ENCODE measurements at places on chromosomes 1 and 21.

DNA sequence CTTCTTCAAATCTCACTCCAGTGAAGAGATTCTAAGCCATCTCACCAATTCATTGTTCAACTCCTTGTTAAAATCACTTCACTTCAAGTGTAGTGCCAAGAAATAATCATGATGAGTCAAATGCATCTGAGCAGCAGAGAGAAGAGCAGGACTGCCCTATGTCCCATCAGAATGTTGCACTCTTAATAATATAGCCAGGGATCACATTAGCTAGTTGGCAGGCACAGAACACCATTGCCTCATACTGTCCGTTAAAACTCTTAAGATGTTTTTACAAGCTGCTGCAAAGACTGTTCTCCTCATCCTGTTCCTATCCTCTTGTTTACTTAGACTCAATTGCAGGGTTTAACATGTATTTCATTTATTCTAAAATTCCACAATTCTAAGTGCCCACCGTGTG, 432.9 kb downstream of the PLPP3 start:
- DNase-seq: no peak

DNA sequence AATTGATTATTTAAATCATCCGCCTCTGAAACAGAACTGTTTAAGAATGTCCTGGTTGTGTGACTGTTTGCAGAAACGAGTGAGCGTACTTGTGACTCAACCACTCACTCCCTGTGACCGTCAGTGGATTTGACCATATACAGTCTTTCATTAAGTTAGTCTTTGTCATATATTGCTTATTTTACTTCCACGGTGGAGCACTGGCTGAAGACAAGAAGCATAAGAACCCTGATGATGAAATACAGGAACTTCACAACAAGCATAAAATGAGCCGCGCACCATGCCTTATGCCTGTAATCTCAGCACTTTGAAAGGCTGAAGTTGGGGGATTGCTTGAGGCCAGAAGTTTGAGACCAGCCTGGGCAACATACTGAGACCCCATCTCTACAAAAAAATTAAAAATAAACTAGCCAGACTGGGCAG, 194.0 kb downstream of the TOMM20 start:
- no peak for DNase-seq

GRCh38 chr1:53536606-53537005, 77.4 kb downstream of the DMRTB1 start:
- DNase-seq: no peak

- DNase-seq: peak; percentile 32
Observed at GRCh38 chr1:169091480-169091941, 15.0 kb upstream of the ATP1B1 start.

- no peak for DNase-seq
Observed at GRCh38 chr1:110690709-110691365, 16.1 kb upstream of the KCNA3 start.

DNA sequence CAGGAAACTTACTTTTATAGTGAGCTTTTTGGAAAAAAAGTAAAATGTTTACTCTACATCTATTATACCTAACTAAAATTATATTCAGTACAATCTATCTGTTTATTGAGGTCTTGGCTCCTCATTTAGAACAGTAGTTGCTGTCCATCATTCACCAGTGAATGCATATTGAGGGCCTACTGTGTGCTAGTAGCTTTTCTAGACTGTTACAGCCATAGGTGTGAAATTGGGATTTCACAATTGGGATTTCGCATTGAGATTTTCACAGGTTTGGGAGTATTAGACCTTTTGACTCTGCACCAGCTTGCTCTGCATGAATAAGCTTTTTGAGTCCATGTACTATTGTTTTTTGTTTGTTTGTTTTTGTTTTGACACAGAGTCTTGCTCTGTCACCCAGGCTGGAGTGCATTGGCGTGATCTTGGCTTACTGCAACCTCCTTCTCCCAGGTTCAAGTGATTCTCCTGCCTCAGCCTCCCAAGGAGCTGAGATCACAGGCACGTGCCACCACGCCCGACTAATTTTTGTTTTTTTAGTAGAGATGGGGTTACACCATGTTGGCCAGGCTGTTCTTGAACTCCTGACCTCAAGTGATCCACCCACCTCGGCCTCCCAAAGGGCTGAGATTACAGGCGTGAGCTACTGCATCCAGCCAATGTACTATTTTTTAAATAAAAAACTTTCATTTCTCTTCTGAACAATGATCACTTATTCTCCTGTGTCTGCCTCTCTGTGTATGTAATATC, 47.2 kb upstream of the ERRFI1 start:
- DNase-seq: no peak

DNA sequence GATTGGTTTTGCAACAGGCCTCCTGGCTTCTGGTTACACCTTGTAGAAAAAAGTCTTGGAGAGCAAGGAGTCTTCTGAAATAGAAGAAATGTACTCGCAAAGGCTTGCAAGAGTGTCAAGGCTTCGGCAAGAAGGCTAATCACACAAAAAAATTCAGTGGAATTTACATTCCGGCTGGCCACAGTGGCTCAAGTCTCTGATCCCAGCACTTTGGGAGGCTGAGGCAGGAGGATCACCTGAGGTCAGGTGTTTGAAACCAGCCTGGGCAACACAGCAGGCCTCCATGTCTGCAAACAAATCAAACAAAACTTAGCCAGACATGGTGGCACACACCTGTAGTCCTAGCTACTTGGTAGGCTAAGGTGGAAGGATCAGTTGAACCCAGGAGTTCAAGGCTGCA, 7.7 kb upstream of the DOP1B start:
- DNase-seq: no peak

DNA sequence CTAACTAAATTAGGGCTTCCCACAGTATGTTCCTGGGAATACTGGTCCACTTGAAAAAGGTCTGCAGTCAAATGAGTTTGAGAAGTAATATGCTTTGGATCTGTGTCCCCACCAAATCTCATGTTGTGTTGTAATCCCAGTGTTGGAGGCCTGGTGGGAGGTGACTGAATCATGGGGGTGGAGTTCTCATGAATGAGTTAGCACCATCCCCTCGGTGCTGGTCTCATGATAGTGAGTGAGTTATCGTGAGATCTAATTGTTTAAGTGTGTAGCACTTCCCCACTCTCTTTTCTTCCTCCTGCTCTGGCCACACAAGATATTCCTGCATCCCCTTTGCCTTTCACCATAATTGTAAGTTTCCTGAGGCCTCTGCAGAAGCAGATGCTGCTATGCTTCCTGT, 16.9 kb upstream of the DMRTB1 start:
- DNase-seq: no peak

- no peak for DNase-seq
Observed at GRCh38 chr1:61141288-61142042, 59.1 kb downstream of the NFIA start.

GRCh38 chr1:156194300-156194652, 372 bp downstream of the SLC25A44 start:
- no peak for DNase-seq

DNA sequence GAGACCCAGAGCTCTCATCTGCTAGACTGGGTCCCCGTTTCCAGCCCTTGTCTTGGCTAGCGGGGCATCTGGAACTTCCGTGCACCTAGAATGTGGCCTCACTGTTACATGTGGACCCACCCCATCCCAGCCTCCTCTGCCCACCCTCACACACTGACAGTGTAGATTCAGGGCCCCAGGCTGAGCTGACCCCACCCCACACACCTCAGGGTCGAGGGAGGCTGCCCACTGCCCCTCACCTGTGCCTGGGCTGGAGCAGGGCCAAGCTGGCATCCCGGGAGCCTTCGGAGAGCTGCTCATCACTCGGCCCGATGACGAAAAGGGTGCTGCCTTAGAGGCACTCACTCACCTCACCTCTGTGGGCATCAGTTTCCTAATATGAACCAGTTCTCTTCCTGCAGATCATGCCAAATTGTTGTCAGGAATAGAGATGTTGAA, 11.1 kb downstream of the ACOT11 start:
- no peak for DNase-seq

GRCh38 chr1:94305704-94306103, 68.3 kb upstream of the ARHGAP29 start:
- no peak for DNase-seq

- no peak for DNase-seq
Observed at GRCh38 chr1:110639724-110640386, 33.7 kb upstream of the KCNA2 start.

- no peak for DNase-seq
Observed at GRCh38 chr1:12368646-12369045, 138.8 kb downstream of the VPS13D start.

- DNase-seq: no peak
Observed at GRCh38 chr1:160753594-160753993, 14.5 kb downstream of the SLAMF7 start.

DNA sequence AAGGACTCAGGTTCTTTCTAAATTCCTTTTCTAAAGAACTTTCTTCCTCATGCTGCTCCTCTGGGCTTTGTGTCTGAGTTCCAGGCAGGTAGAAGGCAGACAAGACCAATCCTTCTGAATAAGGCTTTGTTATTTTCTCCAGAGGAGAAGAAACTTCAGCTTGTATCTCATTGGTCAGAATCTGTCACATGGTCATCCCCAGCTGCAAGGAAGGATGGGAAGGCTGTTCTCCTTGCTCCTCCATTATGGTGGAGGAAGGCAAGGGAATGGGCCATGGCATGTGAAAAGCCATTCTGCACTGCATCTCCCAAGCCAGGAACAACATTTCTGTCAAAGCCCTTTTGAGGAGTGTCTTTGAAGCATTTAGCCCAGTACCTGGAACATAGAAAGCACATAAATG, 50.6 kb upstream of the NTPCR start:
- no peak for DNase-seq

DNA sequence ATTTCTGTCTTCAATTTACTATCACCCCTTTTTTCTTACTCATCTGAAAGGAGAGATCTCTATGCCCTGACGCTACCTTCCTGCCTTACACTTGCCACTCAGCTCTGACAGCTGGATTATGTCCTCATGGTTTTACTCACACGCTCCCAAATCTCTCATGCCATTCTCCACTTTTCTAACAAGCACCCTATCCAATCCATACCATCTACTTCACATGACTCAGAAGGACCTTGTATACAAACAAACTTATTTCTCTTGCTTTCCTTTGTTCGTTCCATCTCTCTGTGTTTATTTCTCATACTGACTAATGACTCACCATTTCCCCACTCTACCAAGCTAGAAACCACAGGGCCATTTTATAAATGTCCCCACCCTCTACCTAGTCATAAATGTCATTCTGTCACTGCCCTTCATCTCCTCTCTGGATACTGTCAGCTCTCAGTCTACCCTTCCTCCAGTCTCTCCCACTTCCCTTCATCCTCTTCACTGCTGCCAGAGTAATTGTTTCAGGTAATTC, 87.3 kb downstream of the USP24 start:
- no peak for DNase-seq

GRCh38 chr1:31373056-31373896, at the start of gene FABP3:
Gene FABP3 (minus strand): TSS chr1:31373076. CDS start chr1:31373014, 62 bp downstream.
- DNase-seq: peak; percentile 76

GRCh38 chr21:41437729-41438128, 11.7 kb downstream of the MX1 start:
- no peak for DNase-seq

DNA sequence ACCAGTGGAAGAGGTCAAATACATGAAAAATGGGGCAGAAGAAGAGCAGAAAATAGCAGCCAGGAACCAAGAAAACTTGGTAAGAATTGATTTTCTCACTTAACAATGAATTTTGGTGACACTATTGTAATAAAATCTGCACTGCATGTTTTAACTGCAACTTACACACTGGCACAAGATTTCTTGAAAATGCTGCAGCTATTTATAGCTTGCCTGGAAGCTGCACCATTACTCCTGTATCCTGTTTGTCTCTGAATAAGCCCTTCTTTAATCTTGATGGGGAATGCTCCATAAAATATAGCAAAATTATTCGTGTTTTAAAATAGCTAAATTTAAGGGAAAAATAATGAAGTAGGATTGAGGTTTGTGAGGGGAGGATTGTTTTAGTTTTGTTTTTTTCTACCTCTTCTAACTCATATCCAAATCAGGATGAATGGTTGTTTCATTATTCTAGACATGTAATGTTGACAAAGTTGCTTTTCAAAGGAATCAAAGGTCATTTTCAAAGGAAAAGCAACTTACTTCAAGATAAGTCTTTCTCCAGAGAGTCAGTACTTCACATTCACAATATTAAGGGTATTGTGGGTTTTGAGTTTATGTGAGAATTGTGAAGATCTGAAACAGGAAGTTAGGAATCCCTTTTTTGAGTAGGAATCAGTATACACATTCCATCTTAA, 120.9 kb downstream of the C1orf21 start:
- no peak for DNase-seq

GRCh38 chr1:7119156-7119555, 333.9 kb downstream of the CAMTA1 start:
- DNase-seq: no peak

DNA sequence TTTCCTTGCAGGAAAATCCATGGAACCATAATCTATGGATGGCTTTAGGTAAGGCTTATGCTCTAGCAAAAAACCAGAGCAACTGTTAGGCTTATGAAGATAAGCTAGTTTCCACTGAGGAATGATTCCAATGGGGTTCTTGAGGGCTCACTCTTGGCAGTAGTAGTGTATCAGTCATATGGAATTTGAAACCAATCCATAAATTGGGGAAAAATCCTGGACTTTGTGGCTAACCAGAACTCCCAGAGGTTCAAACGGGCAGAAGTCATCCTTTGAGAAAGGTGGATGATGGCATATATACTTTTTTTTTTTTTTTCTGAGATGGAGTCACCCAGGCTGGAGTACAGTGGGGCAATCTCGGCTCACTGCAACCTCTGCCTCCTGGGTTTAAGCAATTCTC, 54.2 kb upstream of the ATF3 start:
- no peak for DNase-seq

DNA sequence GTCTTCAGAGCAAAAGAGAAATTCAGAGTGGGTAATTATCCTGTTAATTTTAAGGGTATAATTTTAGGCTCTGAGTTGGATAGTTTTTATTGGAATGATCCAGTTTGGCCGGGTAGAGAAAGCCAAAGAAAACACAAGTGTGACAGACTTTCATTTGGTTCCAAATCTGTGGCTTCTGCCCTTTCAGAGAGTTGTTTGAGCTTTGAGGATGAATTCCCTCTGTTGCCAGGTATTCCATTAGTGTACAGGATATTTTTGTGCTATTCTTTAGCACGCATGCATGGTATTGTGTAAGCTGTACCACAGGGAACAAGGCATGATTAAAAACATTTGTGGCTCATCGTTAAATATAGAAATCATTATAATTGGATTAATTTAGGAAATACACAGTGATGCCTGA, 384.4 kb downstream of the ADGRL2 start:
- no peak for DNase-seq

GRCh38 chr1:179229214-179230140, at the start of gene ABL2:
Gene ABL2 (minus strand): TSS chr1:179229677. CDS start chr1:179229397, 280 bp downstream.
- peak; percentile 24 for DNase-seq

GRCh38 chr1:161486806-161487741, 18.2 kb upstream of the FCGR2A start:
- peak; percentile 56 for DNase-seq

DNA sequence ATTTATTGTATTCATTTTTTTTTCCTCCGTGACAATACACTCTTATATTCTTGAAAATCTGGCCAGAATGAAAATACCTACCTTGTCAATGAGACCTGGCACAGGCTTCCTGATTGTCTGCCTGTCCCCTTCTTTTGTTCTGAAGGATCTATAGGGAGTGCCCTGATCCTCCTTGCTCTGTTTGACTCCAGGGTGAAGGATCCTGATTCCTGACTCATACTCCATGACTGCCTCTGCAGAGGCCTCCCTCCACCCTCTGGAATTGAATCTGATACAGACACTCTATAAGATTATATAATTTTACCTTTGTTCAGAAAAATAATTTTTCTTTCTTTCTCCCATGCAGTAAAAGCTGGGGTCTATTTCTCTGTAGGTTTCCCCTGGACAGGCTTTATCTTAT, 116.2 kb downstream of the HMCN1 start:
- no peak for DNase-seq

Measured in midbrain (tissue), 1 donor.